Right lobe of liver (tissue), 6 donors: ENCODE measurements at places on chromosomes 16 and 17. TPM values are rescaled to one million over a fixed set of nuclear protein-coding genes. Genes with fewer than 3 reads are reported as not detected.

DNA sequence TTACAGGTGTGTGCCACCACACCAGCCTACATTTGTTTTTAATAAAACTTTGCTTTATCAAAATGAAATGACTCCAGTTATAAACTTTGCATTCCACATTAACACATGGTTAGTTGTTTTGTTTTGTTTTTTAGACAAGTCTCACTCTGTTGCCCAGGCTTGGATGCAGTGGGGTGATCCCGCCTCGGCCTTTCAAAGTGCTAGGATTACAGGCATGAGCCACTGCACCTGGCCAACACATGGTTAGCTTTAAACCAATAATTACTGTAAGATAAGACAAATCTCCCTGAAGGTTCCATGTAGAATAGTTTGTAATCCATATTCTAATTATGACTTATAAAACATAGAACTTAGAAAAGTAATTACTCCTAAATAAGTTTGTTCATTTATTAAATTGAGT, 89.8 kb upstream of the MED13 start:
- no peaks in the 10 kb centered on the region for H3K27me3 ChIP-seq
- H3K36me3 ChIP-seq: no peaks in the 10 kb centered on the region
- H3K27ac ChIP-seq: no peak overlapping the region

GRCh38 chr16:85146922-85147651, 34.8 kb upstream of the CIBAR2 start:
- no peaks in the 10 kb centered on the region for H3K4me1 ChIP-seq
- no peak overlapping the region for H3K27ac ChIP-seq
- H3K27me3 ChIP-seq: no peaks in the 10 kb centered on the region
- H3K36me3 ChIP-seq: no peaks in the 10 kb centered on the region

DNA sequence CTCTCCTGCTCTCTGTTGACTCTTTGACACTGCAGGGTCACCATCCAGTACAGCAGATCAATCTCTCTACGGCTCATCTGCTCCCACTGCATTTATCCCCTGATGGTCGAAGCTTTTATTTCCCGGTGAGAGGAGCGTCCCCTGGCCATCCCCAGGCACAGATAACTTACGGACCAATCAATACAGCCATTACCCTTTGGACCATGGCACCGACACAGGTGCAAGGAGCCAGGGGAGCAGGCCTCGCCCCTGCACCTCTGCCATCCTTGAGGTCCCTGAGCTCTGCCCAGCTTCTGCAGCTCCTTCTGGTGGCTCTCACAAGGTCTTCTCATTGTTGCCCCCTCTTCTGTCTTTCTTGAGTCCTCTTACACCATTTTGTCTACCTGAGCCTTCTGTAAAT, 115.6 kb downstream of the SDK2 start:
- no peak overlapping the region for H3K4me3 ChIP-seq
- H3K27ac ChIP-seq: no peak overlapping the region
- no peaks in the 10 kb centered on the region for H3K36me3 ChIP-seq
- DNase-seq: no peak

DNA sequence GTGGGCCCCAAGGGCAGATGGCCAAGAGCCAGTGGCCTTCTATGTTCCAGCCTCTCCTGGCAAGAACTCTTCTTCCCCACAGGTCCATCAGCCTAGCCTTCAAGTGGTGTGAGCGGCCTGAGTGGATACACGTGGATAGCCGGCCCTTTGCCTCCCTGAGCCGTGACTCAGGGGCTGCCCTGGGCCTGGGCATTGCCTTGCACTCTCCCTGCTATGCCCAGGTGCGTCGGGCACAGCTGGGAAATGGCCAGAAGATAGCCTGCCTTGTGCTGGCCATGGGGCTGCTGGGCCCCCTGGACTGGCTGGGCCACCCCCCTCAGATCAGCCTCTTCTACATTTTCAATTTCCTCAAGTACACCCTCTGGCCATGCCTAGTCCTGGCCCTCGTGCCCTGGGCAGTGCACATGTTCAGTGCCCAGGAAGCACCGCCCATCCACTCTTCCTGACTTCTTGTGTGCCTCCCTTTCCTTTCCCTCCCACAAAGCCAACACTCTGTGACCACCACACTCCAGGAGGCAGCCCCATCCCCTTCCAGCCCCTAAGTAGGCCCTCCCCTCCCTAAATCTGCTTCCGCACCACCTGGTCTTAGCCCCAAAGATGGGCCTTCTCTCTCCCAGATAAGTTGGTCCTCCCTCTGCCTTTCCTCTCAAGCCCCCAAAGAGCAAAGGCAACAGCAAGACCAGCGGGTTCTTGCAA, 5.2 kb downstream of the G6PC3 start:
- no peaks in the 10 kb centered on the region for H3K27me3 ChIP-seq
- peak overlapping the region; percentile 54 for H3K27ac ChIP-seq
- no peak overlapping the region for H3K4me3 ChIP-seq
- peaks cover 25% of the 10 kb centered on the region for H3K4me1 ChIP-seq
- peaks cover 9% of the 10 kb centered on the region for H3K36me3 ChIP-seq

GRCh38 chr17:55354941-55355340, 66.7 kb downstream of the MMD start:
- H3K36me3 ChIP-seq: no peaks in the 10 kb centered on the region
- H3K4me3 ChIP-seq: no peak overlapping the region
- H3K4me1 ChIP-seq: no peaks in the 10 kb centered on the region
- no peak overlapping the region for H3K27ac ChIP-seq
- no peaks in the 10 kb centered on the region for H3K27me3 ChIP-seq

DNA sequence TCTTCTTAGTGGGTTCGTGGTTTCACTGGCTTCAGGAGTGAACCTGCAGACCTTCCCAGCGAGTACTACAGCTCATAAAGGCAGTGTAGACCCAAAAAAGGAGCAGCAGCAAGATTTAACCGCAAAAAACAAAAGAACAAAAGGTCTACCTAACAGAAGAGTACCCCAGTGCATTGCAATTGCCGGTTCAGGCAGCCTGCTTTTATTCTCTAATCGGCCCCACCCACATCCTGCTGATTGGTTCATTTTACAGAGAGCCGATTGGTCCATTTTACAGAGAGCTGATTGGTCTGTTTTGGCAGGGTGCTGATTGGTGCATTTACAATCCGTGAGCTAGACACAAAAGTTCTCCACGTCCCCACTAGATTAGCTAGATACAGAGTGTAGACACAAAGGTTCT, 2.0 kb upstream of the ARRB2 start:
- H3K4me1 ChIP-seq: peaks cover 27% of the 10 kb centered on the region
- no peak overlapping the region for H3K4me3 ChIP-seq
- H3K27me3 ChIP-seq: no peaks in the 10 kb centered on the region
- H3K27ac ChIP-seq: no peak overlapping the region
- no peak for DNase-seq

DNA sequence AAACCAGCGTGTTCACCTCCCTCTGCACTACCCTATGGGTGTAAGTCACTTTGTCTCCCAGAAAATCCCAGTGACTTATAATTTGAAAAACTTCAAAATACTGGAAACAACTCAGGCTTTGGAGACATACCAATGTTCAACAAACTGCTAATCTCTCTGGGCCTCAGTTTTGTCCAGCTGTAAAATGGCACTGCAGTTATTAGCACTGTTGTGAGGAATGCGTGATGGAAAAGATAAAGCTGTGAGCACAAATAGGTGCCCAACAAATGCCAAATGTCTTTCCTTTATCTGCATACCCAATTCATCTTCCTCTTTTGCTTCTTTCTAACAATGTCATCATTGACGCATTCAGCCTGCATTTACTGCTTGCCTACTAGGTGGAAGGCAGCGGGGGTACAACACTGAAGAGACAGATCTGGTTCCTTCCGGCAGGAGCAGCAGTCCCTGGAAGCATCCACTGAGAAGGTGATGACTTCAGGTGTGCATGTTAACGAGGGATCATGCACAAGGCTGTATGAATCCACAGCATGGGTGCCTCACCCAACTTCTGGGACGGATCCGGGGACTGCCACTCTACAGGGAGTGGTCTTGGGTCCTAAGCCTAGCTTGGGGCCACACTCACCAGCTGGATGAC, 63.4 kb downstream of the CYTH1 start:
- H3K36me3 ChIP-seq: no peaks in the 10 kb centered on the region
- no peak overlapping the region for H3K27ac ChIP-seq
- H3K4me3 ChIP-seq: no peak overlapping the region
- peaks cover 75% of the 10 kb centered on the region for H3K4me1 ChIP-seq
- DNase-seq: no peak

DNA sequence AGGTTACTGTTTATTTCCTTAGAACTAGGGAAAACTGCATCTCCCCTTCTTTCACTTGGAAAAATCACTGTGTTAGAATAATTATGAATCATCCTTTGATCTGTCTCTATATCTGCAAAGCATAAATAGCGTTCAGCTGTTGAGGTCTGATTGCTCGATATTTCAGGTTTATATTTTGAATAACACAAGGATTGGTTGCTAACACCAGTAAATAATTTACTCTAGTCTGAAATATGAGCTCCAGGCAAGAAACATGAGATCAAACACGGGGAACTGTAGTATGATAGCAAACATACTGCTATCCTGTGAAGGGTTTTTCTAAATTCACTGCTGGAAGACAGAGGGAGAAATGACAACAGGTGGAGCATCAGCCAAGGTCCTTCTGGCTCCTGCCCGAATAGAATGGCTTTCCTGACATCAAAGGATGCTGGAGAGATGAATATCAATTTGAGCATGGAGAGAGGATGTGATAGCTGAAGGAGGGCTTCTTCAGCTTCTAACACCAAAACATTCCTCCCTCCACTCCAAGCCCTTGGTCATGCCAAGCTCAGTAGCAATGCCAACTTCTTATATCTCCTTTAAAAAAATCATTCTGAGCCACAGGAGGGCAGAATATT, 450.3 kb downstream of the SHISA9 start:
- H3K27me3 ChIP-seq: no peaks in the 10 kb centered on the region
- H3K36me3 ChIP-seq: no peaks in the 10 kb centered on the region
- no peak overlapping the region for H3K4me3 ChIP-seq
- DNase-seq: no peak
- no peak overlapping the region for H3K27ac ChIP-seq

DNA sequence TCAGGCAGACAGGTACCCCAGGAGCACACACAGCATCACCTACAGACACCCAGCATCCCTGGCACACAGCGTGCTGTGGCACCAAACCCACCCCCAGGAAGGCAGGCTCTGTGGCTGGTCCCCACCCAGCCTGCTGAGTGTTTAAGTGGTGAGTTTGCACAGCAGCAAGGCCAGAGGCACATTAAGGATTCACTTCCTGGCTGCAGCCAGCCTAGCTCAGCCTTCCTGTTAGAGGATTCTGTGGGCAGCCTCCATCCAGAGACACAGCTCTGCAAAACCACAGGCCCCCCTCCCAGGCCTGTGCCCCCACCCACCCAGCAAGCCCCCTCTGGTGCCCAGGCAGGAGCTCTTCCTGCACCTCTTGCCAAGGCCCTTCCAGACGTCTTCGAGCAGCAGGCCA, 36.1 kb upstream of the PHB1 start:
- H3K27me3 ChIP-seq: no peaks in the 10 kb centered on the region
- no peaks in the 10 kb centered on the region for H3K36me3 ChIP-seq
- no peaks in the 10 kb centered on the region for H3K4me1 ChIP-seq
- no peak overlapping the region for H3K27ac ChIP-seq
- H3K4me3 ChIP-seq: no peak overlapping the region

DNA sequence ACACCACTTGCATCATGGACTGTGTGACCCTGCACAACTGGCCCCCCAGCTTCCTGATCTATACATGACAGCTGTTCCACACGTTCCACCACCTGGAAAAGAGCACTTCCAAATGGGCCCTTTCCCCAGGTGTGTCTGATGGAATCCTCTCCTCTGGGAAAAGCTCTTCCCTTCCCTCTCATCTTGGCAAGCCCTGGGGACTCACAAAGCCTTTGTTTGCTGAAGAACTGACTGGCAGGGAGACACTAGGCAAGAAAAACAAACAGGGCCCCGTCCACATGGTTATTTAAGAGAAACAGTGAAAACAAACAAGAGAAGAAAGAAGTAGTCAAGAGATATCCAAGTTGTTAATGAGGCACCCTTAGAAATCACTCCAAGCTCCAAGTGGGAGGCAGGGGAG, 52.6 kb downstream of the C16orf95 start:
- no peak overlapping the region for H3K27ac ChIP-seq
- DNase-seq: no peak
- peaks cover 5% of the 10 kb centered on the region for H3K4me1 ChIP-seq
- no peak overlapping the region for H3K4me3 ChIP-seq
- no peaks in the 10 kb centered on the region for H3K36me3 ChIP-seq
- H3K27me3 ChIP-seq: no peaks in the 10 kb centered on the region

DNA sequence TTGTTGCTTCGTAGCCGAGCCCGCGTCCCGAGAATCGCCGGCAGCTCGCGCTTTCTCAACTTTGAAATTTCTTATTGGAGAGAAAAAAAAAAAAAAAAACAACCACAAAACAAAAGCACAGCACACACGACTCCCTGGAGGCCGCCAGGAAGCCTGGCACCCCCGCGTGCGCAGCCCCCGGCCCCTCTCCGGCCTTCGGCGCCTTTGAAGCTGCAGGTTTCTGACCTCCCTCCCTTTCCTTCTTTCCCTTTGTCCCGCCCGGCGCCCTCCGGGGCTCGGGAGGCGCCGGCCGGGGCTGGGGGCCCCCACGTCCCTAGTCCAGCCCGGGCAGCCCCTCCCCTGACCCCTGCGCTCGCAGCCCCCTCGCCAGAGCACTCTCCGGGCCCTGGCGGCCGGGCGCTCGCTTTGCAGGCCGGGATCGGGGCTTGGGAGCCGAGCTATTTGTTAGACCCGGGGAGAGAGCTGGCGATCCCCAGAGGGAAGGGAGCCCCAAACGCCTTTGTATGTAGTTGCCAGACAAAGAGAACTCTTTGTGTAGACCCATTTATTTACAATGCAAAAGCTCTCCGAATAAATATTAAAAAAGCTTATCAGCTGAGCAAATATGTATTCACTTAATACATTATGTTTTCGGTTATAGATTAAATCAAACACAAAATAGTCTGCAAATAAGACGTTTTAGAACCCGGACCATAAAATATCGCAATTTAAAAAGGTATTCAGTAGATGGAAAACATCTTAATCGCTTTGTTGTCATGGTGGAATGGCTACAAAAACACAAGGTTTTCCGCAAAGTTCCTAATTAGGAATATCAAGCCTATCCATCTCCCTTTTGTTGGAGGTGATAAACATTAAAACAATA, 2.3 kb downstream of the BAHCC1 start:
- no peaks in the 10 kb centered on the region for H3K36me3 ChIP-seq
- H3K27me3 ChIP-seq: no peaks in the 10 kb centered on the region
- no peak for DNase-seq
- H3K27ac ChIP-seq: peak overlapping the region; percentile 98
- peak overlapping the region; percentile 63 for H3K4me3 ChIP-seq

DNA sequence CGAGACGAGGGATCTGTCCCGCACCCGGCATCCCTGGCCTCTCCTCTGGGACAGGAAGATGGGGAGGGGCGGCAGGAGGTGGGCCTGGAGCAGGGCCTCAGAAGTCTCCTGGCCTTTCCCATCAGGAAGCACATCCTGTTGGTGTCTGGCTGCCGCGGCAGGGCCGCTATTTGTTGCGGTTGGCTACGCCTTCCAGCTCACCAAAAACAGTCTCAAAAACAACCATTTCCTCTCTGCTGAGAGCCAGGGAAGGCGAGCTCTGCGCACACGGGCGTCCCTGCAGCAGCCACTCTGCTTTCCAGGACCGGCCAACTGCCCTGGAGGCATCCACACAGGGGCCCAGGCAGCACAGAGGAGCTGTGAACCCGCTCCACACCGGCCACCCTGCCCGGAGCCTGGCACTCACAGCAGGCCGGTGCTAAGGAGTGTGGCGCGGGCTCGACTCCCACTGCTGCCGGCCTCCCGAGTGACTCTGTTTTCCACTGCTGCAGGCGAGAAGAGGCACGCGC, at the start of gene TMEM204:
TMEM204 (plus strand) TSS at position 224 of the 509 bp plus-strand sequence. CDS start 610 bp downstream, outside the sequence.
- H3K27ac ChIP-seq: peak within 1 kb of the TSS; percentile 64
- H3K36me3 ChIP-seq: no peaks in the 10 kb centered on the region
- H3K27me3 ChIP-seq: no peaks in the 10 kb centered on the region

NPIPB8 gene
- total RNA-seq: not detected

CTNS gene
- 7.0 TPM for total RNA-seq

AIPL1 gene
- total RNA-seq: not detected

RNF40 gene
- total RNA-seq: 56.8 TPM

ARSG gene
- 2.8 TPM for total RNA-seq
